ENCODE measurements at places on chromosomes 11 and 22.

GRCh38 chr22:32335471-32335870 lies 22.2 kb upstream of the RFPL3 start:
- no peak for DNase-seq

DNA sequence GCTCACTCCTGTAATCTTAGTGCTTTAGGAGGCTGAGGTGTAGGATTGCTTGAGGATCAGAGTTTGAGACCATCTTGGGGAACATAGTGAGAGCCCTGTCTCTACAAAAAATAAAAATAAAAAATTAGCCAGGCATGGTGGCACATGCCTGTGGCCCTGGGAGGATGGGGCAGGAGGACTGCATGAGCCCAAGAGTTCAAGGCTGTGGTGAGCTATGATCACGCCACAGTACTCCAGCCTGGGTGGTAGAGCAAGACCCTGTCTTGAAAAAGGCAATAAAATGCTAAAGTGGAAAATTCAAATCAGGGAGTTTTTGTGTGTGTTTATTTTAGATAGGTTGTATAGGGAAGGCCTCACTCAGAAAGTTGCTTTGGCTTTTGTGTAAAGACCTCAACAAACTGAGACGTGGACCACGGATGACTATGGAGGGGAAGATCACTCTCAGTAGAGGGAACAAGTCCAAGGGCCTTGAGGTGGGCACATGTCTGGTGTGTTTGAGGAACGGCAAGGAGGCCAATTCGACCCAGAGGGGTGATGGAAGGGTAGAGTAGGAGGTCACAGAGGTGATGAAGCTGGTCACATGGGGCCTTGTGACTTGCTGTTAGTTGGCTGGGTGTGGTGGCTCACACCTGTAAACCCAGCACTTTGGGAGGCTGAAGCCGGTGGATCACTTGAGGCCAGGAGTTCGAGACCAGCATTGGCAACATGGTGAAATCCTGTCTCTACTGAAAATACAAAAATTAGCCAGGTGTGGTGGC lies 35.7 kb downstream of the WEE1 start:
- no peak for DNase-seq

DNA sequence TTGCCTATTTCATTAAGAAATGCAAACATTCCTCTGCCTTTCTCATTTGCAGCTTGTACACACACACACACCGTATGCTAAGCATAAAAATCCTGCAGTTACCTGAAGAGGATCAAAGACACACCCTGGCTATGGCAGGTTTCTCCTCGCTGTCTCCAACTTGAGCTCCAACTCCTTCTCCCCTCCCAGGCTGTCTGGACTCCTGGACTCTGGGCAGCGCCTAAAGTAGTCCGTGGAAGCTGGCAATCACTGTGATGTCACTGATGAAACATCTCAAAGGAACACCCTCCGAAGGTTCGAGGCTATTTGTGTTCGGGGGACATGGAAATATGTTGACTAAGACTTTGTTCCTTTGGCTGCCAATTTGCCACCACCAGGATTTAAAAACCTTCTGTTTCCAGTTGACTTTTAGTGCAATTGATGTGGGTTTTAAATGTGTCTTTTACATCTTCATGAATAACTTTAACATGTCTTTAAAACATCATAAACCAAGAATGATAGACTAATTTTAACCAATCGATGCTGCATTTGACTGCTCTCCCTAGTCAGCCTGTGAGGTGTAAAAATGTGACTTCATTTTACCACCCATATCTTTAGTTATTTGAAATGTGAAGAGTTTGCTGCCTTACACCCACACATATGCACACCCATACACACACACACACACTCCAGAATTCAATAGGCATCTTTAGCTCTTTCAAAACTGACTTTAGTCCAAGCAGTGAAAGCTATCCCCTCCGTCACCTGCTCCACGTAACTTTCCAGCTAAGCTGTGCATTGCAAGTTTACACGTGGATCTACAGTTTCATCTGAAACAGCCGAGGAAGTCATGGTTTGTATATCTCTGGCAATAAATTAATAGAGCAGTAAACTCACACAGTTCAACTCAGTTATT lies at the start of gene SLN:
Gene SLN, minus strand, starts transcription at position 196 of the 895 bp plus-strand sequence.
- no peak for DNase-seq

DNA sequence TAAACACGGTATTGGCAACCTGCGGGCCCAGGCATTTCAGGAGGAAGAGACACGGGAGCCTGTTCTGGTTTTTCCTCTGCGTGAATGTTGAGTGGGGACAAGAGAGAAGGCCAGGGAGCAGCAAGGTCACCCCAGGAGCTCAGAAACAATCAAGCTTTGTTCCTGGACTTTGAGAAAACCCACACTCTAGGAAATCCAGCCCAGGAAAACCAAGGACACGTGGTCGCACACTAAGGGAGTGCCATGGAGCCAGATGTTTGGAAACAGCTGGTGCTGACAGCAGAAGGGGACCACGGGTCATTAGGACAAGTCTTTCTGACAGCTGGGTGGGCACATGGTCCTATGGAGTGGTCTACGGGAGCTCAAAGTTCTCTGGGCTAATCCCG lies 44.1 kb downstream of the MYH9 start:
- no peak for DNase-seq

GRCh38 chr22:28983788-28984441 lies 77.7 kb downstream of the C22orf31 start:
- no peak for DNase-seq

DNA sequence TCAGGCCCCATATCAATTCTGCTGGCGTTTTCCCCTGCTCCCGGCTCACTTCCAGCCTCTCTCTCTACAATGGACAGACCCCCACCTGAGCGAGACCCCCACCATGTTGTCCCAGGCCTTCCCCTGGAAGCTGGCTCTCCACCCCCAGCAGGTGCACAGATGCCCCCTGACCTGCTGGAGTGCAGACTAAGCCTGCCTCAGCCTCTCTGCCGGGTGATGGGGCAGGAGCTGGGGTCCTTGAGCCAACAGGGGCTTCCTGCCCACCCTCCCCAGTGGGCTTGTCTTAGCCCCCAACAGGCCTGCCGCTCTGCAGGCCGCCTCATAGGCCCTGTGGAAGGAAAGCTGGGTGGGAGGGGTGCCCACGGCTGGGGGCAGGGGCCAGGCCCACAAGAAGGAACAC lies 10.0 kb downstream of the ELFN2 start:
- DNase-seq: no peak

GRCh38 chr11:84963240-84963639 lies 663.9 kb downstream of the DLG2 start:
- DNase-seq: no peak

DNA sequence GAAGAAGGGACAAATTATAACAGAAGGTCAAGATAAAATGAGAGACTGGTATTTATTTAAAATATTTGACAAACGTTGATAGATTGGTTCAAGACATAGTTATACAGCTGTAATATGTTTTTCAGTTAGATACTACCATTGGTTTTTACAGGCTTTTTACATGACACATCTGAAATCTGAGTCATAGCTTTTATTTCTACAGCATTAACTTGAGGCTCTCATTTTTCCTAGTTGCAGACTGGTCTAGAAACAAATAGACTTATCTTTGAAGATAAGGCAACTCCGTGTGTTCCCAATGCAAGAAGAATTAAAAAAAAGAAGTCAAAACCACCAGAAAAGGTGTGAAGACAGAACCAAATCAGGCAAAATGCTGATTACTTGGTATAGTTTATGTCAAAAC lies 31.3 kb downstream of the CEP57 start:
- DNase-seq: no peak

DNA sequence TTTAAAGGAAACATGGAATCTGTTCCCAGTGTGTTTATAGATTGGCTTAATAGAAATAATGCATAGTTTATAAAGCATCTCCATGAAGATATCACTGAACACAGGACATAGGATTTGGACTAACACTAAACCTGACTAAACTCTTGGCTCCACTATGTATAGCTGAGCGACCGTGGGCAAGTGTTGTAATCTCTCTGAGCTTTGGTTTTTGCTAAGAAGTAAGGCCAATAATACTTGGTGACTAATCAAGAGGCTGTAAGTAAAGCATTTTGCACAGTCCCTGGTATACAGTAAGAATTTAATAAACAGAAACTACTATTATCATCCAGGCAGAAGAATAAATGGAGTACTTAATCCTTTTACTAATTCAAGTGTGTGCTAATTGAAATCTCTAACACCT lies 125.5 kb upstream of the MTMR2 start:
- DNase-seq: no peak

GRCh38 chr11:12269446-12270214 lies 107.7 kb upstream of the PARVA start:
- DNase-seq: no peak

DNA sequence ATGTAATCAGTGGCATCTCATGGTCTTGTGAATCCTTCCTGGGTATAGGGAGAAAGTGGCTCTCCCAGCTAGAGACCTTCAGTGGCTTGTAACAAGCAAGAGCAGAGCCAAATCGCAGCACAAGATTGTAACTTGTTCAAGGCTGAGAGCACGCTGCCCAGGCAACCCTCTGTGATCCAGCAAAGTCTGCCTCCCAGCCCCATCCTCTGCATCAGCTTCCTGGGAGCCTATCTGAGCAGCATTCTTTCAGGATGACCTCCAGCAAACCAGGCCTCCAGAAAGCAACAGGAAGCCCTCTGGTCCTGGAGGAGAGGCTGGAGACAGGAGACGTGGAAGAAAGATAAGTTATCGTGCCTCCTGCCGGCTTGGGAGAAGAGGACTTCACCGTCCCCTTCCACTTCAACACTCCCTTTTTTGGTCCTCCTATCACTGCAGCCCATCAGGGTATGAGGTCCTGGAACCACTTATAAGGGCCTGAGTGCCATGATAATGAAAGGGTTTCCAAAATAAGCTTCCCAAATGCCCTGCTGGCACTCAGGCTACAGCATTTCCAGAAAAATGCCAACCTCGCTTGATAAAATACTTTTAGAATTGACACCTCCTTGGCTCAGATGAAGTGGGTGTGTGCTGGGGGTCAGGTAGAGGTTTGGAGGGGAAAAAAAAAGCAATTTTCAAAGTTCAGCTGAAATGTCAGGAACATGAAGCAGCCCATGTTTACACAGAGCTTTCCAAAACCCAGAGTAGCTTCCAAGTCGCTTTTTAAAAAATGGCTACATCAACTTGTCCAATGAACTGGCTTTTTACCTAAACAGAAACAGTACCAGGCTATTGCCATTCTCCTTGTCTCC lies 80.2 kb downstream of the PLEKHA7 start:
- no peak for DNase-seq

GRCh38 chr22:33569559-33569958 lies 350.7 kb downstream of the LARGE1 start:
- no peak for DNase-seq

DNA sequence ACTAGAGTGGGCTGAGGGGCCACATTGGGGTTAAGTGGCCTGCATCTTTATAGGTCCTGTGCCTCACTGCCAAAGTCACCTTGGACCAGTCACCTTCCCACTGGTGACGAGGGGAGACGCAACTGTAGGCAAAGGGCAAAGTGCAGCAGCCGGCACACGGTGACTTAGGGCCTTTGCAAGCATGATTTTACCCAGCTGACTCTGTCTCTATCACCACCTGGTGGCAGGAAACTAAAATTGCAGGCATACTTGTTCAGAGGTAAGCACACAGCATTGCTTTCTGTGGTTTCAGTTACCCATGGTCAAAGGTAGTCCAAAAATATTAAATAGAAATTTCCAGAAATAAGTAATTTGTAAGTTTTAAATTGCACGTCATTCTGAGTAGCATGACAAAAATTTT lies 1164.4 kb downstream of the BRD1 start:
- DNase-seq: no peak

DNA sequence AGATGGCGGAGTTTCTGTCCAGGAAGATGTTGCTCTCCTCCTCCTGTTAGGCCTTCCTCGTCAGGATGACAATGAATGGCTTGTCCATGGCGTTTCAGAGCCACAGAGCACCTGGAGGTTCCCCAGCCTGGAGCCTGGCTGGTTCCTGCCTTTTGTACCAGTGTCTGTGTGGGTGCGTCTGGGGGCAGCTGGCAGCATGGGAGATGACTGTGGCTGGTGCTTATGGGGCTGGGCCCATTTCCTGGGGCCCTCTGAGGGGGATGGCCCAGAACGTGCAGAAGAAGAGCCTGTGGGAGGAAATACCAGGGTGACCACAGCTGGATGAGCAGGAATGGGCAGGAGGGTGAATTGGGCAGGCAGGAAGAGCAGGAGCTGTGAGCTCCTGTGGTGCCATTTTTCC lies 6.7 kb downstream of the SLC37A2 start:
- no peak for DNase-seq

DNA sequence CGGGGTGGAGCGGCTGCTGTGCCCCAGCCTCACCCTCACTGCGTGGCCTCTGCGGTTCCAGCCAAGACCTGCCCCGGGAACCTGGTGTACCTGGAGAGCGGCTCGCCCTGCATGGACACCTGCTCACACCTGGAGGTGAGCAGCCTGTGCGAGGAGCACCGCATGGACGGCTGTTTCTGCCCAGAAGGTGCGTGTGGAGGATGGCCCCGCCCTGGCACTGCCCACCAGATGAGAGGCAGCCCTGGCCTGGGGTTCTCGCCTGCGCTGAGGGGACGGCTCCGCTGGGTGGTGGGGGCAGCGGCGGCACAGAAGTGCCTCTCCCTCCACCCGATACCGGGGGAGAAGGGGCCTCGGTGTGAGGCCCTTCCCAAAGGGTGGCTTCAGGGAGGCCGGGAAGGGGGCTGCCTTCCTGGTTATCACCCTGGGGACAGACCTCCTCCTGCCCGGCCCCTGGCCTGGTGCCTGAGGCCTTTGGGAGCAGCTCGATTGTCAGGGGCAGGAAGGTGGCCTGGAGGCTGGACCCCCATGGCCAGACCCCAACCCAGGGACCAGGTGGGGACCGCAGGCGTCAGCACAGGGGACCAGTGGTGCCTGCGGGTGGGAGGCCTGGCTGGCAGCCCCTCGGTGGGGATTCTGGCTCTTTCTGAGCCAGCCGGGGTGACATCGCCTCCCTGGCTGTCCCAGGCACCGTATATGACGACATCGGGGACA lies 7.1 kb downstream of the MUC2 start:
- no peak for DNase-seq

GRCh38 chr11:122698392-122698791 lies 42.9 kb downstream of the UBASH3B start:
- DNase-seq: no peak

- DNase-seq: no peak
Measured at GRCh38 chr11:73154178-73154577, 12.1 kb upstream of the FCHSD2 start.
